Inflammatory macrophage treated with lipopolysaccharide for 1 hour (primary cell): ENCODE measurements at places on chromosomes 6 and 20.

DNA sequence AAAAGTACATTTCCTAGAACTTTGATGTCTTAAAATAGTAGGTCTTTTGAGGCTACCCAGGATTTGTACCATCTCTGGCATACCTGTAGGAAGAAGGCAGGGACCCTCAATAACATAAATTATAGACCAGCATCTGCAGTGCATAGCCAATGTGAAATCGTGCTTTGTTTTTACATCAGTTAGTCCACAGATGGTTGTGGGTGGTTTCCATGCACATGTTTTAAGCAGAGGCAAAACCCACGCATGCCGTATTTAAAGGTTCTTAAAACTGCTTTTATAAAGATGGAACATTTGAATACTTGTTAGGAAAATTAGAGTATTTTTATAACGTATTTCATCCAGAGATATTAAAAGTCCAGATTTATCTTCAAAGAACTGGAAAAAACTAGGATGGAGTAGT, 66.3 kb downstream of the SH3BGRL2 start:
- no peak for DNase-seq

DNA sequence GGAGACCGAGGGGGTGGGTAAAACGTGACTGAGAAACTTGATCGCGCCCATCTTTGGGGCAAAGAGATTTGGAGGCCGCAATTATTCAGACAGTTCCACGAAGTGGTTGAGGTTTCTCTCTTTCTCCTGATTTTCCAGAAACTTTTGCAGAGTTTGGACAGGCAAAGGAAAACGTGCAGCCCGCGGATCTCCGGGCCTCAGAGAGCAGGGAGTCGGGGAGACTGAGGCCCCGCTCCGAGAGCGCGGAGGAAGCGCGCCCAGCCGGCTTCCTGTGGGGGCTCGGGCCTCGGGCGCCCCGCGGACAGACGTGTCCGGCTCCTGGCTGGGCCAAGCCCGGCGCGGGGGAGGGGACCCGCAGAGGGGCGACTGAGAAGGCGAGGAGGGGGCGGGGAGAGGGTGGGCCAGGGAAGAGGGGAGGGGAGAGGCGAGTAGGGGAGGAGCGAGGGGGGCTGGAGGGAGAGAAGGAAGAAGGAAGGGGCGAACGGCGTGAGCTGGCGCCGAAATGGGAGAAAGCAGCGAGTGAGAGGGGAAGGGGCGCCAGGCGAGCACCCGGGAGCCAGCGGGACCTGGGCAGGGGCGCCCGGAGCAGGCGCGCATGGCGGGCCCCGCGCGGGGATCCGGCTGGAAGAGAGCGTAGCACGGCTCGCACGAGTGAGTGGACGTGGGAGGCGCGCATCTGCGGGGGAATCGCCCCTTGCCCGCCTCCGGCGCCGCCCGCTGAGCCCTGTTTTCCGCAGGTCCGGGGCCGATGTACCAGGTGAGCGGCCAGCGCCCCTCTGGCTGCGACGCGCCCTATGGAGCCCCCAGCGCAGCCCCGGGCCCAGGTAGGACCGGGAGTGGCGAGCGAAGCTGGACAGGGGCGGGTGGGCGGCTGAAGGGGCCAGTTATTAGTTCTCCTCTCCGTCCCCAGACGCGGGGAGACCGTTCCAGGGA, at the start of gene MDFI:
MDFI (plus strand) TSS at position 467 of the 933 bp plus-strand sequence; CDS start at position 749, 282 bp downstream.
- no peak for DNase-seq

DNA sequence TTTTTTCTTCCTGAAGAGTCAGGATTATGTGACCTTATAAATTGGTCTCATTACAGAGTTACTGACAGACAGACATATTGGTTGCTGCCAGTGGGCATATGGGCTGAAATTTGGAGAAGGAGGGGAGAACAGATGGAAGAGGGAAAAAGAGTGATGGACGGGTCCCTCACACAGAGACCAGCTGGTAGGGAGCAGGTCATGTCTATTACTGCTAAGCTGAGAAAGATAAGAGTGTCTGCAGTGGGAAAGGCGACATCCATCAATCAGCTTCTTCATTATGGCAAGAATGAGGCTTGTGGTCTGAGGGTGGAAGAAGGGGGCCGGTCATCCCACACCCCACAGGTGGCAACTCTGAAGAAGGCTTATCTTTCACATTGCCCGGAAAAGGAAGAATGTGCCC, 353.8 kb upstream of the RSPO3 start:
- no peak for DNase-seq

- DNase-seq, result no peak
Observed at GRCh38 chr6:15027472-15027871, 218.4 kb upstream of the JARID2 start.

DNA sequence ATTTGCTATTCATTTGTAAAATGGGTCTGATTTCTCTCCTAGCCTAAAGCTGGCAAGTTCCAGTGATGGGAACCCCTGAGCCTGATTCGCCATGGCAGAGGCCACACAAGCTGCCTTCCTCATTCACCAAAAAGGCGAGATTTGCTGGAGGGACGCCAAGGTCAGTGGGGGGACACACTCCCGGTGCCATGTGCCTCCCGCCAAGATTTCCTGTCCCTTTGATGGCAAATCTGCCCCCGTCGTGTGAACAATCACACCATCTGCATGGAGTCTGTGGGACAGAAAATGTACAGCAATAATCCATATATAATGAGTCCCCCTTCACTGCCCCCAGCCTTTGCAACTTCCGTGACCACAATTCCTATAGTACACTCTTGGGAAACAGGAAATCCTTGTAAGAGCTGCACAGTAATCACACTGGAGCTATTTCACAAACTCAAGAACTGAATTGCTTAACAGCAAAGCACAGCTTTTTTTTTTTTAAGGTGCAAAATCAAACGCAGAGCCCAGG, 15.7 kb upstream of the IGF2R start:
- DNase-seq, result peak; percentile 74

GRCh38 chr20:38034961-38035360, 1.4 kb downstream of the RPRD1B start:
- no peak for DNase-seq
